Frontal cortex (tissue), 4 donors: ENCODE measurements at places on chromosomes 7 and 10. TPM values are rescaled to one million over a fixed set of nuclear protein-coding genes. Genes with fewer than 3 reads are reported as not detected.

GRCh38 chr7:95529701-95530100, 44.0 kb downstream of the ASB4 start:
- no peak for DNase-seq

DNA sequence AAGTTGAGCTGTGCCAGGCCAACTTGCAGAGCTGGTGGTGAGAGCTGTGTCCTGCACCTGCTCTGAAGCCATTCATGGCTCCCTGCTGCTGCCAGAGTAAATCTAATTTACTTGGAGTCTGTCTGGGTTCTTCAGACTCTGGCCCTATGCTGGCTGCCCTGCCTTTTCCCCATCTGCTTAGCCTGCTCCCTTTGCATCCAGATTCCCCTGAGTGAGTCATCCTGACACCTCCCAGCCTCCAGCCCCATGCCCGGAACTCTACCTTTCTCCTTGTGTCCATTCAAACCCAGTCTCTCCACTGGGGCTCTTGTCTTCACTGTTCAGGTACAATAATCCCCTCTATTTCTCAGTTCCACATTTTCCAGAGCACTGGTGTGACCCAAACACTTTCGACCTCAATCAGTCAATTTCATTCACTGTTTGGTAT, 434.4 kb upstream of the ZMIZ1 start:
- no peak for DNase-seq

DNA sequence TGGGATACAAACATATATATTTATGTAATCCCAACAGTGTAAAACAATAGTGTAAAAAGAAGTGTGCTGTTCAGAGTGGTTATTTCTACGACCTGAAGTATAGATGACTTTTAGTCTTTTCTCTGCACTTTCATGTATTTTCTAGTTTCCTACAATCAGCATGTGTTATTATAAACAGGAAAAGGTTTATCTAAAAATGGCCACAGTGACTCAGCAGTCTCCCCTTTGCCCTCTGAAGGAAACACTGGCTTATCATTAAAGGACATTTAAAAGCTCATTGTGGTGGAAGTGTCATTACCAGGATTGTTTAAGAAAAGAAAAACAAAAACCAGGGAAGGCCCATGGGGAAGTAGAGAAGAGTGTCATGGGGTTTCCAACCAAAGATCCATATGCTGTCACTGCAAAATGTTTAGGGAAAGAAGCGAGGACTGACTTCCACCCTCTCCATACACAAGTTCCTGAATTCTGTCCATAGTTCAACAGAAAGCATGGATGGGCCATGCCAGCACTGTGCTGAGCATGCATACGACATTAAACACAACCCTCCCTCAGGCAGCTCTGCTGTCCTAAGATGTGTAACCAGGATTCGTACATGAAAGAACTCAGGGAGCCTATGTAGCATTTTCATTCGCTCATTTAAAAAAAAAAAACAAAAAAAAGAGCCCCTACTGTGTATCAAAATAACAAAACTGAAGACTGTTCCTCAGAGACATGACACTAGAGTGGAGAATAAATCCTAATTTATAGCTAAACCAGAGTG, 10.2 kb downstream of the CYREN start:
- DNase-seq: no peak

DNA sequence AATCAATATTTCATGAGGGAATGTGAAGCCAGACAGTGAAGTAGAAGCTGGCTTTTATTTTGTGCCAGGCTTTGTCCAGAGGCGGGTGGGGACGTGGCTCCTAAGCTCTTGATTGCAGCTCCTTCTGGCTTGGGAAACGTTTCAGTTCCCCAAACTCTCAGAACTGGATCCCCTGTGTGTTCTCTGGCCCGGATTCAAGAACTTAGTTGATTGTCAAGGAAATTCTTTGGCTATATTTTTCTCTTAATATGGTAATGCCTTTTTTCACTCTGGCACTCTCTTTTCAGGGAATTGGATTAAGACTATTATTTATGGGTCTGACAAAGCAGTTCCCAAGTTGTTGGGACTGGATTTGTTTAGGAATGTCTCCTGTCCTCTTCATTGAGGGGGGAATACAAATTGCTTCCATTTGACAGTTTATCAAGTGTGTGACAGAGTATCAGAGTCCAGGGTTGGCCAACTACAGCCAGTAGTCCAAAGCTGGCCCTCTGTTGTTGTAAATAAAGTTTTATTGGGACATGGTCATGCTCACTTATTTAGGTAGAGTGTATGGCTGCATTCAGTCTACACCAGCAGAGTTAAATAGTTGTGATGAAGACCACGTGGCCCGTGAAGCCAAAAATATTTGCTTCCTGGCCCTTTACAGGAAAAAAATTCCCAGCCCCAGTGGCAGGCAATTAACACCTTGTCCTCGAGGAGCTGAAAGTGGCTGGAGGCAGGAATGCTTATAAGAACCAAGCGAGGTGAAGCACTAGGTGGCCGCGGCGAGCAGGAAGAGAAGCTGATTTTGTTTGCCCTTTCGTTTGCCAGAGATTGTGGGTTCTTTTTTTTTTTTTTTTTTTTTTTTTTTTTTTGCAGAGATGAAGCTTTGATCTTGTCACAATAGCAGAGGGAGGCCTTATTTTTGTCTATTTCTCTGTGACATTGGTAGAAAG, 34.3 kb downstream of the HTRA1 start:
- DNase-seq: no peak

- DNase-seq: no peak
These were observed 263.1 kb upstream of the CXCL12 start for GRCh38 chr10:44647877-44648542.

DNA sequence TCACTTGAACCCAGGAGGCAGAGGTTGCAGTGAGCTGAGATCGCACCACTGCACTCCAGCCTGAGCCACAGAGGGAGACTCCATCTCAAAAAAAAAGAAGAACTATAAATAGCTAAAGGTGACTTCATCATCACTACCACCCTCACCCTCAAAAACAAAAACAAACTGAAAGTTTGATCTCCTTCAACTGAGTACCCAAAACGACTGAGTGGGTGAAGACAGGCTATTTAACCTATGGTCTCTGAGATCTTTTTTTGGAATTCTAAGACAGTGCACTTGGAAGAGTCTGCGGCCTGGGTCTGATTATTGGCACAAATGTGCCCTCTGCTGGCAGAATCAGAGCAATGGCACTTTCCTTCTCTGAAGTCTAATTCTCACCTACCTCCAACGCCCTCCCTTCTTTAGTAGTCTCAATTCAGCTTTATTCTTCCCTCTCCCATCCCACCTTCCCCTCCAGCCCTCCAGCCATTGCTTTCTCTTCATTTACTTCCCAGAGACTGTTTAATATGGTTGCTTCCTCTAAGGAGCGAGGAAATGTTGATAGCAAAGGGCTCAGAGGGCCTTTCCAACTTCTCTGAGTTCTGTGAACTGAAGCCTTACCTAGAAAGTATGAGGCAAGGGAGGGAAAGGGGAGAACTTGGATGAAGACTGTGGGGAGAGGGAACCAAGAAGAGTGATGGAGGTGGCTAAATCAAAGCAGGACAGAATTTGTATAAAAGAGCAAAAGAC, 2.9 kb upstream of the MYOZ1 start:
- peak; percentile 73 for DNase-seq

GRCh38 chr7:137937202-137937560, 64.7 kb downstream of the CREB3L2 start:
- no peak for DNase-seq

GRCh38 chr10:19872504-19873271, 56.5 kb downstream of the PLXDC2 start:
- DNase-seq: no peak

DNA sequence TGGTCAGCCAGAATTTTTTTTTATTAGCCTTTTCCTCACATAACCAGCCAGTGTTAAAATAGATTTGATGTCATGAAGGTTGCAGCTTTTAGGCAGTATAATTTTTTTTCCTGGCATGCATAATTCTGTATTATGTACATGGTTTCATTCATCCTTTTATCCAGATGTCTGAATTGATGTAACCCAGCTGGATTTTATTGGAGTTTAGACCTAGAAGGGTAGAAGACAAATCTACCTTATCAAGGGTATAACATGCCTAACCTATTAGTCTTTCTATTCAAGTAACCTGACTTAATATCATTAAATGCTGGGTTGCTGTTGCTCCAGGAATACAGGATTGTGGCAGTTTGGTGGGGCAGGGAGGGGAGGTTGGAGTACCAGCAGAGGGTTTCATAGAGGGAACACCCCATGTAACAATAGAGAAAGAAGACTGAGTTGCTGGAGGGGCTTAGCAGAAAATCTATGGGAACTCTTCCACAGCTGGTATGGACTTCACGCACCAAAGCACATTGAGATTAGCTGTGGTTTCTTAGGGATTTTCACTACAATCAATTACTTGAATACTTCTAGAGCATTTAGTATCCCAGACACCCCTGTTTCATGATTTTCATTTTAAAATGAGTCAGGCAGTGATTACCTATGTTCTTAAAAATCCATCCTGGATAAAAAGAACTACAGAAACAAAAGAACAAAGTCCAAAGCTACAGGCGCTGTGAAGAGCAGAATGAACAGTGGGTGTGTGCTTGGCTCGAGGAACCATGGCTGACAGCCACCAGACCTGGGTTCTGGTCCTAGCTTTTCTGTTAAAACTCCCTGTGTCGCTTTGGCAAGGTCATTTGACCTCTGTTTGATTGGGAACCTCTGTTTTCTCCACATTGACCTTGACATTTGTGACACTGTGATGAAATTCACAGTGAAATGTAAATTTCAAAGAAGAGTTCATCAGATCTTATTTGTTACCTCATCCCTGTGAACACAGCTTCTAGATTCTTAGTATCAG, 93.5 kb downstream of the CREM start:
- DNase-seq: no peak

- DNase-seq: no peak
These were observed 343.3 kb upstream of the MKI67 start for GRCh38 chr10:128469515-128469914.

- DNase-seq: no peak
These were observed 52.1 kb downstream of the ADD3 start for GRCh38 chr10:110059925-110060324.

DNA sequence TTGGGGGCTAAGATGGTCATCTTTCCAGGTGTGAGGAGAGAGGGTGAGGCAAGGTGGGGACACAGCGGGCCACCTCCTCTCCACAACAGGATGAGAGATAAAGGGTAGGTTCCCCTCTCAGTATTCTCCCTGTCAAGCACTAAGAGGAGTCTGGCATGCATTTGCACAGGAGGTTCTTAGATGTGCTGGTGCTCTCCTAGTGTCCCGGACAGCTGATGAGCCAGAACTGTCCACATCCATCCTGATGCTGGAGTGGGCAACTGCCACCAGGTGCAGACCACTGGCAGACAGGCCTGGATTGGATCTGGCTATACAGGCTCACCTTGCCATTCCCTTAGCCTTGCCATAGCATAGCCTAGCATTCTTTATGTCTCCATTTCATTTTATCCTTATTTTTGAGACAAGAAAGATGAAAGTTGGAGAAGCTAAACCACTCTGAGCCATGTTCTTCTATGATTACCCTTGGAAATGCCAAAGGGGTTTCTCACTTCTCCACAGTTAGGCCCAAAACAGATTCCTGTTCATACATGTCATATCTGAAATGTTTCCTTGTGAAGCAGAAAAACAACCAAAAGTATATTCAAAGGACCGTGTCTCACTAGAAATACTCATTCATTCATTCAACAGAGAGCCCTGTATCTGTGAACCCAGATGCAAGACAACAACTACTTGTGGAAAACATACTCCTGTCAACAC, 48.8 kb upstream of the ANTXRL start:
- DNase-seq: no peak

GRCh38 chr7:15461576-15461975, 100.2 kb downstream of the AGMO start:
- no peak for DNase-seq

DNA sequence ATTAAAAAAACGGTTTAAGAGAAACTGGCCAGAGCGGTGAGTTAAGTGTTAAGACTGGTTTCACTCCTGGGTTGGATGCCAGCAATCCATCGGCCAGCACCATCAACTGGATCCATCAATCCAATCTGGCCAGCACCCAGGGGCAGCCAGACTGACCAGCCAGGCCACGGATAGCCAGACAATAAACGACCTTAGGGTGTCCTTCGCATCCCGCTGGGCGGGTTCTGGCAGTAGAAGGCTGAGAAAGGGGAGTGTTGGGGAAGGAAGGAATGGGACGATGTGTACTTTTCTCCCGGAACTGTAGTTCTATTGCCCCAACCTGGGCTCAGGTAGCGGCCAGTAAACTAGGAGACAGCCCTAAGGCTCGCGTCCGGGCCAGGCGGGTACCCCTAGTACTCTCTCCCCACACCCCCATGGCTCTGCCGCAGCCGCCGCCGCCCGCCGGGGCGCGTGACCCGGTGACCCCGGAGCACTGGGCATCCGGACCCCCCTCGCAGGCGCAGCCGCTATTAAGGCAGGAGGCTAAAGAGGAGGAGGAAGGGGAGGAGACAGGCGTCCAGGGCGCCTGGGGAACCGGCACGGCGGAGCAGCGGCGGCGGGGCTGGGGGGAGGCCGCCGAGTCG, at the start of gene CASD1:
TSS of gene CASD1 (plus strand) at position 546 of the 623 bp plus-strand sequence. CDS start 276 bp downstream, outside the sequence.
- no peak for DNase-seq

DNA sequence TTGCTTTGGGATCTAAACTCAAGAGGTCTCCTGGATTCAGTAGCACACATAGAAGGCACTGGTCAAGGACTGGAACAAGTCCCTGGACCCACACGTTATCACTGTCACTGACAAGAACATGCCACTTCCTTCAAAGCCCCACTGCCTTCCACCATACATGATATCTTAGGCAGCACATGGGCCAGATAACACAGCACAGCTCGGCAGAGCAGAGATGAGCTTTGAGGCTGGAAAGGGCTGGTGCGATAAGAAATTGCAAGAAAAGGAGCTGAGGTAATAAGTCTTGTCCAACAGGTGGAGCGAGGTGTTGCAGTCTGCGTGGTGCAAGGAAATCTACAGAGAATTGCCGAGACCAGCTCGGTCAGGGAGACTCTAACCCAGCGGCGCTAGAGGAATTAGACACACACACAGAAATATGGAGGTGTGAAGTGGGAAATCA, 139.8 kb upstream of the CDK13 start:
- no peak for DNase-seq

- no peak for DNase-seq
These were observed 455.7 kb upstream of the GALNT17 start for GRCh38 chr7:70676243-70676642.

DNA sequence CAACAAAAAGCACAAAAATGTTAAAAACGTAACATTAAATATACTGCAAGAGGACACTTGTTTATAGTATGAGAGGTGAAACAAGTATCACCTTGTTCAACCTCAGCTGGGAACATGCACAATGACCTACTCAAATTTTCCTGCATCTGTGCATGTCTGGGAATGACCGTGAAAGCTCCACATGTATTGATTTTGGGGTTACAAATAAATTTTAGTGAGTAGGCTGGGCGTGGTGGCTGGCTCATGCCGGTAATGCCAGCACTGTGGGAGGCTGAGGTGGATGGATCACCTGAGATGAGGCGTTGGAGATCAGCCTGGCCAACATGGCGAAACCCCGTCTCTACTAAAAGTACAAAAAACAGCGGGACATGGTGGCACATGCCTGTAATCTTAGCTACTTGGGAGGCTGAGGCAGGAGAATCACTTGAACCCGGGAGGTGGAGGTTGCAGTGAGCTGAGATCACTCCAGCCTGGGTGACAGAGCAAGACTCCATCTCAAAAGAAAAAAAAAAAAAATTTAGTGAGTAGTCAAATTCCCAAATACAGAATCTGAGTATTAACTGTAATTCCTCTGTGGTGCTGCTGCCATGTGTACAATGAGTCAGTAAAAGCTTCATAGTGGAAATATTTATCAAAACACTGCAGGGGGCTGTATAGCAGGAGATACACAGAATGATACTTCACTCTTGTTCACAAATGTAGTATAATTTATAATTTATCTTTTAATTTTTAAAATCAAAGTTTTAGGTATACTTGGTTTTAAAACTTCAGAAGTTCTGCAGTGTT, 41.1 kb downstream of the SUGCT start:
- DNase-seq: no peak

Gene GIMAP4
- total RNA-seq: 9.0 TPM

Gene ANKRD22
- under 0.01 TPM for total RNA-seq

Gene ASZ1
- total RNA-seq: not detected

Gene PNLIP
- total RNA-seq: not detected

Gene TUBB8
- total RNA-seq: not detected

Gene NXPH1
- total RNA-seq: 41.6 TPM

Gene EPDR1
- 20.0 TPM for total RNA-seq
